Activated CD4-positive, alpha-beta T cell treated with anti-CD3 and anti-CD28 coated beads, Interleukin-2, Interleukin-6, amounts not matched to agents 100 ng/mL and 50 ng/mL, durations not matched to agents 16 hours and 8 hours (primary cell): ENCODE measurements at places on chromosomes 12 and 14.

DNA sequence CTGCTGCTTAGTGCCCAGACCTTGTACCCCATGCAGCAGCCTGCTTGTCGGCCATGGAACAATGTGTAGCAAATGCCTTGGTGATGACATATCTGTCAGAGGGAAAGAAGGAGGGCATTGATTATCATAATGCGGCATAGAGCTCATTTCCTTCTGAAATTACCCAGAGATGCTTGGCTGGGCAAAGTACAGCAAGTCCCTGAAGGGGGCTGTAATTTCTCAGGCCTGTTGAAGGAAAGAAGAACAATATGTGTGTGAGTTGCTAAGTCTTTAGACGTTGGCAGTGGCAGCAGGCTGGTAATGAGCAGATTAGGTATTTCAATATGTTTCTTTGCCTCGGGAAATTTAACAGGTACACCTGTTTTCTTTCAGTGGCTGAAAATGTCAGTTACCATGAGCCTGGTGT lies 128.6 kb downstream of the CRADD start:
- DNase-seq, result no peak

- DNase-seq, result no peak
Measured at GRCh38 chr12:6697584-6698351, 2.8 kb downstream of the PIANP start.

- no peak for DNase-seq
Measured at GRCh38 chr12:132476038-132476414, 13.9 kb upstream of the FBRSL1 start.

DNA sequence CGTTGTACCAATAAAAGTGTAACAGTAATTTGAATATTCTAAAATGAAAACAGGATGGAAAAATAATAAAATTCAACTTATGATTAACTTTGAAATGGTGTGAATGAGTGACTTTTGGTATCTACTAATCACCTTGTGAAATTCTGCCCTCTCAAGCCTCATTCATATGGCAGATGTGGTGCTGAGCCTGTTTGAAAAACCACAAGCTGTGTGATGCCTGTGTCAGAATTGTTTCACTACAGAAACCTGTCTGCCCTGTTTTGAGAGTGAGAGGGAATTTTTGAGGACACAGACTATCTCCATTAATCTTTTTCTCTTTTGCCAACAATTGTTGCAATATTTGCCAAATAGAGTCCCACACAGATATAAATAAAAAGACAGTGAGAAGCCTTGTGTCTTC lies 3.9 kb upstream of the RNU6-7 start:
- DNase-seq, result peak; percentile 8

- peak; percentile 56 for DNase-seq
Measured at GRCh38 chr12:101634724-101635123, 40.0 kb downstream of the MYBPC1 start.

GRCh38 chr12:105033851-105034250 lies 47.7 kb downstream of the NOPCHAP1 start:
- DNase-seq, result peak; percentile 51

DNA sequence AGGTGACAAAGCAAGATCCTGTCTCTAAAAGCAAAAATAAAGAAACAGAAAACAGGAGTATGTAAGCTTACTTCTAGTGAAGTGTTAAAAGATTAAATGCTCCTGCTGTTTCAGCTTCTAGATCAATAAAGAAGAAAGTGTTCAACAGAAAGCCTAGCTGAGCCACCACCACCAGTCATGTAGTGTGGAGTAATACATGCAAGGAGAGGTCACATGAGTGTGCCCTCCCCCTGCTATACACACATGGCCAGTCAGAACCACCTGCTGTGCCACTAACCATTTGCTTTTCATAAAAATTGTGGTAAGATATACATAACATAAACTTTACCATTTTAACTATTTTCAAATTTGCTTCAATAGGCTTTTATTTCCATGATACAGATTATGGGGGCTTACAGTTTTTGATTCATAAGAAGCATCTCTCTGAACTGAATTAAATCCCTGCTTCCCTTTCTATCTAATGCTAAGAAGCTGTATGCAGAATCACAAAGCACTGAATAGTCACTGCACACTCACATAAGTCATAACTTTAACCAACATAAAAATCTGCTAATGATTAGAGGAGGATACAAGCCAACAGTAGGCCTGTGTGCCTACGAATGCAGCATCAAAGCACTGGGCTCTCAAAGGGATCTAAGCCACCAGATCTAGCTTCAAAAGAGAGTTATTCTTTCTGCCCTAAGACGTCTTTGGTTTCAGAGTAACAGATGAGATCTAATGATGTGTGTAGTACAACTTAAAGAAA lies 515.5 kb downstream of the C12orf50 start:
- no peak for DNase-seq

- no peak for DNase-seq
Measured at GRCh38 chr12:127599436-127599835, 667.5 kb upstream of the TMEM132C start.

- peak; percentile 85 for DNase-seq
Measured at GRCh38 chr12:32603858-32604257, 75.2 kb upstream of the DNM1L start.

DNA sequence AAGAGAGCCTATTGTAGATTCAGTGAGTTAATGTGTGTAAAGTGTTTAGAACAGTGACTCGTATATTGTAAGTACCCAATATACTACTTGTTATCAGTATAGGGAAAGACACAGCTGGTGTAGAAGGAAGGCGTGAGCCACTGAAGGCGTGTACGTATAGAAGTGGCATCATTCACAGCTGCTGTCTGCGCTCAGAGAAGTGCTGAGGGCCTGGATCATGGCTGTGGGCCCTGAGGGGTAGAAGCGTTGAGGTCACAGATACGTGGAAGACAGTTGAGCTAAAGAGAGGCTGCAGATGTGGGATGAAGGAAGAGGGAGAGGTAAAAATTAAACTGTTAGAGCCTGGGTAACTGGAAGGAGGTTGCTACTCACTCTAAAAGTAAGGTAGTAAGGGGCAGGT lies 5.9 kb downstream of the C12orf75 start:
- no peak for DNase-seq

DNA sequence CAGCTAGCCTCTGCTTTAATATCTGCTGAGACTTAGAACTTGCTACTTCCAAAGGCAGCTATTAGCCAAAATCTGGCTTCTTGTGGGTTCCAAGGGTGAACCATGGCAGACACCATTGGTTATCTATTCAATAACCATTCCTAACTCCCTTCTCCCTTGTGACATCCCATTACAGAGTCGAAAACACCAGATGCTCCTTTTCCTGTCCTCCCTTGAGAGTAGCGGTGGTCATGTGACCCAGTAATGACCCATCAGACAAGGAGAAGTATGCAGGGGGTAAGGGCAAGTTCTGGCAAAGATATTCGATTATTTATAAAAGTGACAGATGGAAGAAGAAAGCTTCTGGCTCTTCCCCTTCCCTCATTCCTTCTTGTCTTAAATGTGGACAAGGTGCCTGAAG lies 20.1 kb downstream of the TGFB3 start:
- DNase-seq, result no peak

DNA sequence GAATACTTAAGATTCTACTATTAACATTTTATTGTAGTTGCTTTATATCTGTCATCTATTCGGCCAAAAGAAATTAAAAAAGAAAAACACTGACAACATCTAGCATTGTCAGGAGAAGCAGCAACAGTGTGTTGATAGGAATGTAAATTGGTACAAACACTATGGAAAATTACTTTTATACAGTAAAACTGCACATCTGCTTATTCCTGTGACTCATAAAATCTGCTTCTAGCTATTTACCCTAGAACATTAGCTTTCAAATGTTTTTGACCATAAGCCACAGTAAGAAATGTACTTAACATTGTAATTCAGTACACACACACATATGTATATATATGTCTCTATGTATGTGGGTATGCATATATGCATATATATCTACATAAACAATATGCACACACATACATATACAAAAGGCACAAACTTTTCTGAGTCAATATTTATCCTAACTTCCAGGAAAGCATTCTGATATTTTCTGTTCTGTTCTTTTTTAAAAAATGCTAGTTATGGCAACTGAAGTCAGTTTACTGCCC lies 278.9 kb upstream of the GARIN2 start:
- no peak for DNase-seq

GRCh38 chr12:24044941-24045703 lies 95.7 kb upstream of the SOX5 start:
- no peak for DNase-seq

DNA sequence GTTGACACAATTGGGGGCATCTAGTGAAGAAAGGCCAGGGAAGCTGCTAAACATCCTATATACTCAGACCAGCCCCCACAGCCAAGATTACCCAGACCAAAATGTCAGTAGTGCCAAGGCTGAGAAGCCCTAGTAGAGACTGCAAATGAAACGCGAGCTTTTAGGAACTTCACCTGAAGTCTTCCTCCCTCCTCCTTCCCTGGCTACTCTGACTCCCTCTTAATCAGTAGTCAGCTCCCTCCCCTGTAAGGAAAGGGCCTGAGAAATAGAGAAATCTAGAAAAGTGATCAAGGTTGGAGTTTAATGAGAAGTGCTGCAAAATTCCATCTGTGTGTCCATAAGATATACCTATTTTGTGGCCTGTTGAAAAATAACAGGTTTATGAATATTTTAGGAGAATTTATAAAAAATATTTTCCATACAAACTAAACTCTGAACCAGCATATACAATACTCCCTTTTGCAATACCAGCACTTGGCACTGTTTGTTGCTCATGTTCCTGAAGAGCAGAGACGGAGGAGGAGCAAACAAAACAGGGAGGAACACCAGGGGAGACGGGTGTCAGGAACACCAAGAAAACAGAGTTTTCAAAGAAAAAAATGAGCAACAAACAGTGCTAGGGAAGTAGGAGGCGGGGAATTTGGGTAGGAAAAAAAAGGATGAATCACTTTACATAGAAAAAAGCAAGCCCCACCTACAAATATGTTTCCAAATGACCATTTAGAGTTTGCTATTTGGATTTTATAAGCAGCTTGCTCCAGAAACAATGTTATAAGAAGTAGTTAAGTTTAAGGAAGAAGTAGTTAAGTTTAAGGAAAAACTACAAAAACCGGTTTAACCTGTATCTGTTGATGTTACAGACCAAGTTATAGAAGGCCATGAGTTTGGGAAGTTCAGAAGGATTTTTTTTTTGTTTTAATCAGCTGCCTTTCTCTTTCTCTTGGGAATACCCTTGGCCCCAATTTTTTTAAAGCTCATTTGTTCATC lies 282.1 kb upstream of the GRIP1 start:
- no peak for DNase-seq

DNA sequence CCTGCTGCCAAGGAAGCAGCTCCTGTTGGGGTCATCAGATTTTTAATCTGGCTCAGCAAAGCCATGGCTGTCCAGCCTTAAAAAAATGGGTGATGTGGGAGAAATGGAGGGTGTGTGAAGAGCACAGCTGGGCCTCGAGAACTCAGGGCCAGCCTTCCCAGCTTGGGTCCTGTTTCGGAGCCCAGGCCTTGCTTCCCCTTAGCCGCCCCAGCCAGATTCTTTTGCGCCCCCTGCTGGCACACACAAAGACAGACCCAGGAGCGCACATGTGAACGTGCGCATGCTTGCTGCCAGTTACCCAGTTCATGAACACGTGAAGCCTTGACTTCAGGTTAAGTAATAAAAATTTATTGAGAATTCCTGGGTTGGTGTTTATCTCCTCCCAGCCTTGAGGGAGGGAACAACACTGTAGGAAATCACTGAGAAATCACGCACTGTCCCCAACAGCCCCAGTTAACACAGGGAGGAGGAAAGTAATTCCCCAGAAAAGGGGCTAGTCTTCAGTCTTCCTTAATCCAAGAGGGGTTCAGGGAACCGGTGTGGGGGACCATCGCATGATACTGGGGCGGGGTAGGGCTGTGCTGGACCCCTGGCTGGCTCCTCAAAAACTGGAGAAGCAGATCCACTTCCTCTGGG lies 5.3 kb downstream of the PHB2 start:
- DNase-seq, result peak; percentile 94

DNA sequence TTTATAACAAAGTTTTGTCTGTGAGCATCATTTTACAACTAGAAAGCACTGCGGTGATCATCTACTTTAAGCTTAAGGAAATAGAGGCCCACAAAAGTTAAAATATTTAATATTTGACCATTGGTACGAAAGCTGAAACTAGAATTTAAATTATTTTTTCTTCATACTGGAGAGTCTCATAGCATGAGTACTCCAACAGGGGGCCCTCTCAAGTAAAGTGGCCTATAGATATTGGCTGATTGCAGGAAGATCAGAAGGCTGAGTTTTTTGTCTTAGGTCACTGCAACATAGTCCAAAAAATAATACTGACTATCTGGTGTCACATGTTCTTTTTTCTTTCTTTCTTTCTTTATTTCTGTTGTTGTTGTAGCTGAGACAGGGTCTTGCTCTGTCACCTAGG lies 75.3 kb upstream of the ZDHHC17 start:
- DNase-seq, result no peak

- peak; percentile 7 for DNase-seq
Measured at GRCh38 chr12:125132698-125133400, 67.6 kb downstream of the AACS start.

- DNase-seq, result no peak
Measured at GRCh38 chr12:31702047-31702446, 26.8 kb downstream of the AMN1 start.

DNA sequence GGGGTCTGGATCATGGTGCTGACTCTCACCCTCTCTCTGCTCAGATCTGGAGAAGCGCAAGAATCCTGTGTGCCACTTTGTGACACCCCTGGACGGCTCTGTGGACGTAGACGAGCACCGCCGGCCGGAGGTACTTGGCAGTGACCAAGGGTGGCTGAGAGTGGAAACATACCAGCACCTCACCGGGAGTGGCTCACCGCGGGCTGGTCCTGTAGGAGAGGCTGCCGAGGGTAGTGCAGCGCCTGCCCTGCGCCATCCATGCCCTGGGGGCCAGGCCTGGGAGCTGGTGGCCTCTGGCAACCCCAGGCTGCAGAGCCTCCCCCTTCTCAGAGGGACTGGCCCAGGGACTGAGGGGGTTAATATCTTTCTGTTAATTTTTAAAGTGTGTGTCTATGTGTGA lies 46.2 kb downstream of the IL31 start:
- no peak for DNase-seq

- DNase-seq, result no peak
Measured at GRCh38 chr14:86933958-86934595, 1058.9 kb downstream of the GALC start.

GRCh38 chr12:93167331-93167730 lies 210.4 kb upstream of the NUDT4 start:
- no peak for DNase-seq

- DNase-seq, result no peak
Measured at GRCh38 chr12:83074358-83074894, 387.7 kb downstream of the TMTC2 start.

- DNase-seq, result peak; percentile 35
Measured at GRCh38 chr14:75155169-75155568, 21.2 kb downstream of the TMED10 start.

- no peak for DNase-seq
Measured at GRCh38 chr14:33634631-33635030, 316.2 kb downstream of the EGLN3 start.

GRCh38 chr12:96392397-96392796 lies 7.8 kb downstream of the CDK17 start:
- DNase-seq, result no peak

DNA sequence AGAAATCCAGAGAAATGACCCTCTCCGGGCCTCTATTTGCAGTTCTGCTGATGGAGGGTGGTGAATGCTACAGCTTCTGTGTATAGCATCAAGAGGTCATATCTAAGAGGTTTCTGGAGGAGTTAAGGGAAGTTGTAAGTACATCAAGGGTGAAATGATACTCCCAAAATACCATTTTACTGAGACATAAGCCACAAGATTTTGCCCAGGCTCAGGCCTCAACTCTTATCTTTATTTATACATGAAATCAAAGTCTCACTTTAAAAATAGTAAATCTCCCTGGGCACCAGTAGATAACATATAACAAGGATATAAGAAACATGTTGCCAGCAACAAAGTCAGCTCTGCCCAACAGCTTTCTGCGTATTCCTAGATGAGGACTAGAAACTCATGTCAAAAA lies 40.4 kb downstream of the NIN start:
- DNase-seq, result no peak
